ENCODE measurements at places on chromosomes 16 and 17.
A peak's percentile ranks its signal among the peaks of the same experiment; 100 is the strongest.

DNA sequence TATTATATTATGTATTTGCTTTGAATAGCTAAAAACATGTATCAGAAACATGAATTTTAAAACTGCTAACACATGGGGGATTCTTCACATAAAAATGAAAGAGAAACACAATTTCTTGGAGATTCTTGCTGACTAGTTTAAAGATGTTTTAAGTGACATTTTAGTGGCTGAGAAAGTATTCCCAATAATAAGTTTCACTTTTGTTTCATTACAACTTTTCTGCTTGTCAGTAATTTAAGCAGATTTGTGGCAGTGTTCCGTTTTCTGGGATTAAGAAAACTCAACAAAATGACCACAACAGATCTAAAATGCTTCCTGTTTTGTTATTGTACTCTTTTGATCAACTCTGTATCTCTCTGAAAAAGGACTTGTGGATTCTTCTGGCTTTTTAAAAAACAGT lies 75.9 kb downstream of the NLK start:
- DNase-seq: peak; percentile 12

GRCh38 chr16:26909623-26910022 lies 157.1 kb upstream of the C16orf82 start:
- no peak for DNase-seq

GRCh38 chr16:3143598-3144320 lies 8.9 kb downstream of the ZNF213 start:
- no peak for DNase-seq

- no peak for DNase-seq
These were observed 40.3 kb upstream of the SNN start for GRCh38 chr16:11627822-11628457.

GRCh38 chr16:2829501-2830354 lies at the start of gene ZG16B:
Gene ZG16B, plus strand, starts transcription at chr16:2830303. Its CDS starts 139 bp downstream, at chr16:2830442.
- DNase-seq: peak; percentile 44

GRCh38 chr17:1251866-1252608 lies 18.2 kb upstream of the BHLHA9 start:
- DNase-seq: no peak

DNA sequence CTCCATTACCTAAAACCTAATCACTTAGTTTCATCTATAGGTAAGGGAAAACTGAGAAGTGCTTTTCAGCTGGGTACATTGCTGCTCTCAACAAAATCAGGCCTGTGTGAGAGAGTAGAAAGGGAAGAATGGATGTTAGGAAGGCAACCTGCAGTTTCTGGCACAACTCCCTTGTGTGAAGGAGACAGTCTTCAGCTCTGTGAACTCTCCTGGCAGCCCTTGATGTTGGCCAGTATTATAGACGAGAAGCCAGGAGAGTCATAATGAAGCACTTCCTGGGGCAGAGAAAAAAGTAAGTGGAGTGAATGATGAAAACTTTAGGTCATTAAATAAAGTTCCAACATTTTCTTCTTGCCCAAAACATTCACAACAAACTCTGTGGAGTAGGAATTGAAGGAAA lies 260.1 kb downstream of the IRX3 start:
- DNase-seq: no peak

DNA sequence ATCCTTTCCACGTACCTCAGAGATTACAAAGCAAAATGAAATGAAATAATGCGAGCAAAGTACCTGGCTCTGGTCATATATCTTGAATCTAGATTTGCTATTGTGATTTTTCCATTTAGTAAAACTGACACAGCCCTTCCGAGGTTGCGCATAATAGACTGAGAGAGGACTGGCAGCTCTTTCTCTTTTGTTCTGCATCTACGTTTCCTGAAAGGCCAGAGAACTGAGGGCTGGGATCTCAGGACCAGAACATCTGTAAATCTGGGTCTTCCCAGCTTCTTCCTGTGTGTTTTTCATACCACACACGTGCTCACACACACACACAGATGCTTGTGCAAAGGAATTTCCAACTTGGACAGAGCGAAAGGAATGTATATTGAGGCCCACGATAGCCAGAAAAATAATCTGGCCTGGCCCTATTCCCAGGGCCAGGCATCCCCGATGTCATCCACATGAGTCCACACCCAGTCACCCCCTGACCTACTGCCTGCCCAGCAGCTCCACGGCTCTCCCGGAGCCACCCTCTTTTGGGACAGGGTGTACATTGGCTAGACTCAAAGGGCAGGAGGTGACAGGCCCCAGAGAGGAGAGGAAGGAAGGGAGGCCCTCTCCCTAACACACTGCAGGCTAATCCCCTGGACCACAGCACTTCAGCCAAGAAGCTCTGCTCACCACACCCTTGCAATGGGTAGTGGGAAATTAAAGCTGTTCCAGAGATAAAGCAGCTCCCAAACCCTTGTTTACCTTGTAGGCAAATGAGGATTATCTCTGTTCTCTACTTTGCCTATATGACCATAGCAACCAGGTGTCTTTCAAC lies 41.8 kb downstream of the NOL11 start:
- no peak for DNase-seq

GRCh38 chr17:34275881-34276280 lies 5.9 kb downstream of the CCL7 start:
- DNase-seq: no peak

DNA sequence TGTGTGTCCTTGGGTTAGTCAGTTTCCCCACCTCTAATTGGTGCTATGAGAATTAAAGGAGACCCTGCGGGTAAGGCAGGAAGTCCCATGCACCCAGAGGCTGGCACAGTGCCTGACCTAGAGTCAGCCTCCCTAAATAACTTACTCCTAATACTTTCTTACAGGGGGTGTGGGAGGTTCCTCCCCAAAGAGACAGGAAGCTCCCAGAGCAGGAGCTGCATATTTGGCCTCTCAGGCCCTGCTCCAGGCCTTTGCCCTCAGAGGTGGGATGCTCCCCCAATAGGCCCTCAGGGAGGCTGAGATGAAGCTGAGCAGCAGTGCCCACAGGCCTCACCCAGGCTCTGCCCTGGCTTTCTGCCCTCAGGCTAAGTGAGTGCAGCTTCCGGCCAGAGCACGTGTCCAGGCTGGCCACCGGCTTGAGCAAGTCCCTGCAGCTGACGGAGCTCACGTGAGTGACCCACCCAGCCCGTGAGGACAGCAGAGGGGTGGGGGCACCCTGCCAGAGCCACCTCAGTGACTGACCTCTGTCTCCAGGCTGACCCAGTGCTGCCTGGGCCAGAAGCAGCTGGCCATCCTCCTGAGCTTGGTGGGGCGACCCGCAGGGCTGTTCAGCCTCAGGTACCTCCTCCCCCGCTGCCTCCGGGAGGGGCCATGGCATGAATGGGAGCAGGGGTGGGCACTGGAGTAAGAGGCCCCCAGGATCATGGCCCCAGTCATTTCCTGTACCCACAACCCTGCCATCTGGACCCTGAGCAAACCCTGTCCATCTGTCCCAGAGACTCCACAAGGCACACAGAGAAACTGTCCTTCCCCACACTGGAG lies 31.1 kb upstream of the CPNE2 start:
- no peak for DNase-seq

DNA sequence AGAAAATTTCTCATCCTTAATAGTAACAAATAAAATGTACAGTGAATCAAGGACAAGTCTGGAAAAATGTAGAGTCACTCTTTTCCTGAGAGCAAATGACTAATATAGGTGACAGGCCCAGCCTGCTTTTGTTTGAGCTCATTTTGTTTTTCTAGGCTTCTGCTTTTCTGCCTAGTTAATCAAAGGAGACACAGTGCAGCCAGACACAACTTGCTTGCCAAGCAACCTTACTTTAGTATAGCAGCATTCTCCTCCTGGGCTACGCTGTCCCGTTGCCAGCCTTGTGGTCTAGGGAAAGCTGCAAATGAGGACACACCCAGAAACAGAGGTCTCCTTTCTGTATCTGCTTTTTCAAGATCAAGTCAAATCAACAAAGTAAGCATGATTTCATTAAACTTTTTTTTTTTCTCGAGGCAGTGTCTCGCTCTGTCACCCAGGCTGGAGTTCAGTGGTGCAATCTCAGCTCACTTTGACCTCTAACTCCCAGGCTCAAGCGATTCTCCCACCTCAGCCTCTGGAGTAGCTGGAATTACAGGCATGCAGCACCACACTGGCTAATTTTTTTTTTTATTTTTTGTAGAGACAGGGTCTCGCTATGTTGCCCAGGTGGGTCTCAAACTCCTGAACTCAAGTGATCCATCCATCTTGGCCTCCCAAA lies 17.2 kb downstream of the GINS3 start:
- DNase-seq: no peak

DNA sequence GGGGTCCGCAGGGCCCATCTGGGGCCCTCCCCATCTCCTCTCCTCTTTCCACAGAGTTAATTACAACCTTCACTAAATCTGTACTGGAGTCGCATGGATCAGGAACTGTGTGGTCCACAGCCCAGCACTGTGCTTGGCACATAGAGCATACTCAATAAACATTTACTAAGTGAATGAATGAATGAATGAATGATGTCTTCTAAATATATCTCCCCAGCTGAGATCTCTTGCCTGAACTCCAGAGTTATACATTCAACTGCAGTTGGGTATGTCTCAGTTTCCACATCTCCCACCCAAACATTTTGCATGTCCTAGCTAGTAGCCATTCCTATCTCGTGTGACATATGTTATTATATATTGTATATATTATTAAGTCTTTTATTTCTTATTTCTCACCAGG lies 28.7 kb upstream of the IL21R start:
- no peak for DNase-seq

- DNase-seq: peak; percentile 52
These were observed 58.5 kb upstream of the CREBBP start for GRCh38 chr16:3938843-3939624.

Measured in GM12865 (cell line).